ENCODE measurements at places on chromosomes 11 and 22.

GRCh38 chr11:13136272-13136596 lies 127.1 kb downstream of the RASSF10 start:
- DNase-seq: no peak

DNA sequence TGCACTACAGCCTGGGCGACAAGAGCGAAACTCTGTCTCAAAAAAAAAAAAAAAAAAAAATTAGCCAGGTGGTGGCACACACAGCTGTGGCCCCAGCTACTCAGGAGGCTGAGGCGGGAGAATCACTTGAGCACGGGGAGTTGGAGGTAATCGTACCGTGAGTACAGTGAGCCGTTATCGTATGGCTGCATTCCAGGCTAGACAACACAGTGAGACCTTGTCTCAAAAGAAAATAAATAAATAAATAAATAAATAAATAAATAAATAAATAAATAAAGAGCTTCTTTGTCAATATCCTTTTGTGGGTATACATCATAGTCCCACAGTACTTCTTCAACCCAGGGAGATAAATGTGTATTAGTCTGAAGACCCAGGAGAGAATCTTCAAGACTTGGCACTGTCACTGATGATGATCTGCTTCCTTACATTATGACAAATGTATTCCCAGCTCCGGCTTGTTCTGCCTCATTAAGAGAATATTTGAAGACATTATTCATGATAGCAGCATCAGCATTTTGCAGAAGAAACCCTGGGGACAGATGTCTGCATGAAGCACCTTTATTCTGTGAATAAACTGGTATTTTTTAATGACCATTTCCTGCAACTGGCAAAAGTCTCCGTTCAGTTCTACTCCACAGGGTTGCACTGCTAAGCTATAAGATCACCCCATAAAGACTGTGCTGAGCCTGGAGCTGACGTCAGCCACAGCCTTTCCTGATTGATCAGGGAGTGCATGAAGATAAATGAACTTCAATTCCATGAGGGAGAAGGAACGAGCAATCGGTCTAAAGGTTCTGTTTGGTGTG lies 1.6 kb upstream of the ACY3 start:
- DNase-seq: no peak

DNA sequence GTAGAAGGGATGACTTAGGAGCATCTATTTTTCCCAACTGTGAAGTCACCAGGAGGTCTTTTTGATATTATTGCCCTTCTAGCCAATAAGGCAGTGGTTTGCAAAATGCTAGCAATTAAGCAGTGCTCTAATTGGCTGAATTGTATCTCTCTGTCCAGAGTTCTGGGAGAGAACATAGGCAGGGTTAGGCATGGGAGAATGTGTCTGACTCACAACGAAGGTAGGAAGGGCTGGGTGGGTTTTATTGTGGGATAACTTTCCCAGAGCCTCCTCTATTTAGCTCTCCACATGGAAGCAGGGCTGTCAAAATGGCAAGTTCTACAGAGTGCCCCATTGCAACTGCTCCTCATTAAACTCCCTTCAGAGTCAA lies 415.9 kb upstream of the CADM1 start:
- DNase-seq: no peak

- peak; percentile 16 for DNase-seq
Measured at GRCh38 chr11:34827228-34827627, 89.0 kb downstream of the APIP start.

DNA sequence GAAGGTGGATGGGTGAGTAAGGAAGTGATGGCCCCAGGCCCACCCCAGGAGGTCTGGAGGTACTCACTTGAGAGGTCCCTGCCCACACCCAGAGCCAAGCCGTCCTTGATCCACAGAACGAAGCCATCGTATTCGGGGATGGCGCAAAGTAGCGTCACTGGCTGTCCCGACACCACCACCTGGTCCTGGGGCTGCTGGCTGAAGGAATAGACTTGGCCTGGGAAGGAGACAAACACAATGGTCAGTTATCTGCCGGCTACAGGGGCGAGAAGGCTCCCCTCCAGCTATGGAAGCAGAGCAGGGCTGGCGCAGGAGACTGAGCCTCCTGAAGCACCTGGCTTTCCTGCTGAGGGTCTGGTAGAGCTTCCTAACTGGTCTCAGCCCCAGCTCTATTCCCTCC lies 171.0 kb downstream of the ST3GAL4 start:
- DNase-seq: no peak

GRCh38 chr11:34459507-34460162 lies 20.9 kb downstream of the CAT start:
- no peak for DNase-seq

DNA sequence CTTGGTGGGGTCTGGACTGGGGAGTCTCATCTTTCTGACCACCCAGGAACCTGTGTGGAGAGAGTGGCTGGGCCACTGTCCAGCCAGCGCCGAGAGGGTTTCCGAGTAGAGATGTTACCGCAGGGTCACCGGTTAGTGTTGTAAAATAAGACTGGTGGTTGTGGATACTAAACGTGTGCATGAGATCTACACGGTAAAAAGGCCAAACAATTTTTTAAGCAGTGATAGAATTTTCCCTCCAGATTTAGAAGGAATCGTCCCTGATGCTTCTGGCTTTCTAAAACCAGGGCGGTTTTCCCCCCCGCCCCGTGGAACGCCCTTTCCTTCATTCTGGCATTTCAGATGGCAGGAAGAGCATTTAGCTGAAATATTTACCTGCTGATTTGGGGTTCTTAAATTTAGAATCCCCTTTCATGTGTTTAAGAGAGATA lies 72.6 kb upstream of the PPARA start:
- no peak for DNase-seq

DNA sequence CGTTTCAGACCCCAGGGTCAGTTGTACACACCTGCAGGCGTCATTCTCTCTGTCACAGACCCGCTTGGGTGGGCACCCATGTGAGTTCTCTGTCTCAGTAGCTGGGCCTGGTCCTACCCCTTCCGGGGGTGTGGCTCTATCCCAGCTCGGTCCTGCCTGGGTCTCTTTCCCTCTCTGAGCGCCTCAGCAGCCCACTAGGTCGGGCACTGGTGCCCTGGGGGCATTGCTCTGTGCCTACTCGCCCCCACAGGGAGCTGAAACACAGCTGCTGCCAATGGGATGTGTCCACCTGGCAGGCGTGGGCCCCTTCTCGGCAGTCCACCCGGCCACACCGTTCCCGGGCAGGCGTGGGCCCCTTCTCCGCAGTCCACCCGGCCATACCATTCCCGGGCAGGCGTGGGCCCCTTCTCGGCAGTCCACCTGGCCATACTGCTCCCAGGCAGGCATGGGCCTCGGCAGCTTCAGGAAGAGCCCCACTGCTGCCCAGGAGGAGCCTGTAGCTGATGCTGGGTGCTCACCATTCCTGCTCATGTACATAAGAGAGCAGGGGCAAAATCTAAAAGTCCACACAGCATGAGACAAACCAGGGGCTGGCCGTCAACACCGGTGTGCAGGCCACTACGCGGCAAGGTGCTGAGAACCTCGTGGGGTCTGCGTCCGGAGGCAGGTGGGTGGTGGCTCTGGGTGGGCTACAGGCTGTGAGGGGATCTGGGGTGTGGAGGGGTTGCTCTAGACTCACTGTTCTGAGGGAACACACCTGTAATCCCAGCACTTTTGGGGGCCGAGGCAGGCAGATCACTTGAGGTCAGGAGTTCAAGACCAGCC lies 12.3 kb downstream of the MLC1 start:
- DNase-seq: no peak

DNA sequence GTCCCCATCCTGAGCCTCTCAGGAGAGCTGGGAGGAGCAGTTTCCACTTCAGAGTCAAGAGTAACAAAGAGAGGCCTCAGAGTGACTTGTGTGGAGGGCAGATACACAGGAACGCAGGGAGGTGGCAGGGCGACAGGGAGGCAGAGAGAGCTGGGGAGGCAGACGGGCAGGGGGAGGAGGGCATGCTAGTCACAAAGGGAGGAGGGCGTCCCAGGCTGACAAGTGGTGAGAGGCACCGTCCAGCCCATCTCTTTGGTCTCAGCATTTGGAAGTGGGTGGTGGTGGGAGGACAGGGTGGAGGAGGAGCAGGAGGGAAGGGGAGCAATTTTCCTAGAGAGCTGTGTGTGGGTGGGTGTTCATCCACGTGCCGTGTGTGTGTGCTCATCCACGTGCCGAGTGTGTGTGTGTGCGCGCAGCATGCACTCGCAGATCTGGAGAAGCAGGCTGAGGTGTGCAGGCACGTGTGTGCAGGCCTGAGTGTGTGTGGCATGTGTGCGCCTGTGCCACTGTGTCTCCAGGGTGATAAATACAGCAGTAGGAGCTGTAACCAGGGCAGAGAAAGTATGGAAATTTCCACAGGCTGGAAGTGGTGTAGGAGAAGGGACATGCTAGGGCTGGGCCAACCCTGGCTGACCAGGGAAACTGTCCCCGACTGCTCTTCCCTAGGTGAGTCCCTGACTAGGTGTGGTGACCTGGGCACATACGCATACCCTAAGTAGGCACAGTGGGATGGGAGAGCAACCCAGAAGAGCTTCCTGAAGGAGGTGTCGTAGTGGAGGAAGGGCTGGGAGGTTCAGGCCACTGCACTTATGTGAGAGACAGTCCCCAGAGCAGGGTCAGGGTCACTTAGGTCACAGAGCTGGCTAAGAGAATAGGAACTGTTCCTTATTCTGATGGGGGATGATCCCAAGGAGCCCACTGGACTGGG lies 7.3 kb upstream of the PDE2A start:
- no peak for DNase-seq

DNA sequence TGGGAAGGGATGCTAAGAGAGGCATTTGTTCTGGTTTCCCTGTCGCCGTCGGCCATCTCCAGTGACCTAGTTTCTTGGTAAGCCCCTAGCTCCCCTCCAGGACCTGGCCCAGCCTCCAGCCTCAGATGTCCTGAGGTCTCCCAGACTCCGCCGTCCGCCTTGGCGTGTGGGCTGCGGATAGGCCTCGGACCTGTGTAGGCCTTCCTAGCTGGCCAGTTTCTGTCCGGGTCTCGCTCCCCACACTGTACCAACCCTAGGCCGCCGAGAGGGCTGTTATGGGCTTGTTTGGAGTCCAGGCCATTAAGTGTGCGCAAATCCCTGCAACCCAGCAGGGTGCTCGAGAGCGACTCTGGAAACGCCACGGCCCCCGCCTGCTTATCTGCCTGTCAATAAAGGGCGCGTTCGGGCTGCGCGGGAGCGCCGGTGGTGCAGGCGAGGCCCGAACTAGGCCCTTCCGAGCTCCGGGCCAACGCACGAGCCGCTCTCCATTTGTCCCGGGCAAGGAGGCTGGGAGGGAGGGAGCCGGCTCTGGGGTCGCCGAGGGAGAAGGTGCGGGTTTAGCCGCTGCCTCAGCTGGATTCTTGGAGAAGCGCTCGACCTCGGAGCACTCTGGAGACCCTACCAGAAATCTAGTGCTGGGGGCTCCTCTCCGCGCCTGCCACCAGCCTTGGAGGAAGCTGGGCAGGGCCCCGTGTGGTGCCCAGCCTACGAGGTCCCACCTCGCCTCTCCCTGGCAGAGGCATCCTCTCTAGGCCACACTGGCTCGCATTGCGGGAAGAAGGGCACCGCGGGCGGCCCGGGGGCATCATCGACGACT lies 8.7 kb upstream of the PAX6 start:
- DNase-seq: no peak

GRCh38 chr11:123176785-123177184 lies 18.3 kb downstream of the CLMP start:
- no peak for DNase-seq

DNA sequence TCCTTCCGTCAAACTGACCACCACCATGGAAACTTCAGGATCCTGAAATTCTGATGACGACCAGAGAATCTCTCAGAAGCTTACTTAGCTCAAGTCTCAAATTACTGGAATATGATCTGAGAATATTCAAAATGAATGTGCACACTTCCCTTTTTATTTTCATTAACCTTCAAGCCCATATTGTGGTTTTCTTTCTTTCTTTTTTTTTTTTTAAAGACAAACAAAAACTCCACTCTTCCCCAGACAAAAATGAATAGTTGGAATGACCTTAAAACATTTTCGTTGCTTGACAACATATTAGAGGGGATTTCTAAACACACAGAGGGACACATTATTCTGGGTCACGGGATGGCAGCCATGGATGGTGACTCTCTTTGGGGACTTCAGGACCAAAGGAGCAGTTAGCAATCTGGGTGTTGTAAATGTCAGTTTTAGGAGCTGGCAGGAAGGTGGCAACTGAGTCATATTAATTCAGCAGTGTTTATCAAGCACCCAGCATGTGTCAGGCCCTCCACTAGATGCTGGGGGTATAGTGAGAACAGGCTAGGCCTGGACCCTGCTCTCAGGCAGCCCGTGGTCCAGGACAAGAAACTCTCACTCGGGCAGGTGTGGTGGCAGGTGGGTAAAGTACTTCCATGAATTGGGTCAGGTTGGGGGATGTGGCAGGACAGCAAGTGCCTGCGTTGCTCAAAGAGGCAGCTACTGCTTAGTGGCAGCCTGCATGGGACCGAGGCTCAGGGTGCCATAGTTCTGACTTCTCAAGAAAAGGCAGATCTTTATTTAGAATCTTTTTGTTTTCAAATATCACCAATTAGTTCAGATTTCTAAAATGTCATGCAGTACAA lies 126.1 kb downstream of the HIPK3 start:
- DNase-seq: peak; percentile 68

GRCh38 chr11:107689317-107690202 lies 22.3 kb downstream of the SLN start:
- DNase-seq: peak; percentile 64
